ENCODE measurements at places on chromosomes 5 and 9.

GRCh38 chr9:33023661-33024060, 1.4 kb upstream of the DNAJA1 start:
- no peak for DNase-seq

GRCh38 chr5:122586351-122586750, 188.5 kb upstream of the SNX2 start:
- no peak for DNase-seq

DNA sequence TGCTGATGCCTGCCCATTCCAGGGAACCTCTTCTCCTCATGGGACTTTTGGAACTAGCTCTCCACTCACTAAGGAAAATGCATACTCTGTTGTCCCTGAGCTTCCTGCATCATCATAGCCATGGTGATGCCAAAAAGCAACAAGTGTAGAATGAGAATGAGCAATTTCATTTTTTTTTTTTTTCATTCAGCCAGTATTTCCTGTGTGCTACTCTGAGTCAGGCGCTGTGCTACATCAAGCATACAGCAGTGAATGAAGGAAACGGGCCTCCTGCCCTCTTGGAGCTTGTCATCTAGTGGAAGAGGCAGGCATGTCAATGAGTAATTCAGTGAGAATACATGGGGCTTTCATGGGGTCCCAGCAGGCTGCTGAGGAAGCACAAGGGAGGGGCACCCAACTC, 483.1 kb downstream of the BNC2 start:
- DNase-seq, result no peak

GRCh38 chr5:139126711-139127111, 71.5 kb downstream of the SIL1 start:
- no peak for DNase-seq

DNA sequence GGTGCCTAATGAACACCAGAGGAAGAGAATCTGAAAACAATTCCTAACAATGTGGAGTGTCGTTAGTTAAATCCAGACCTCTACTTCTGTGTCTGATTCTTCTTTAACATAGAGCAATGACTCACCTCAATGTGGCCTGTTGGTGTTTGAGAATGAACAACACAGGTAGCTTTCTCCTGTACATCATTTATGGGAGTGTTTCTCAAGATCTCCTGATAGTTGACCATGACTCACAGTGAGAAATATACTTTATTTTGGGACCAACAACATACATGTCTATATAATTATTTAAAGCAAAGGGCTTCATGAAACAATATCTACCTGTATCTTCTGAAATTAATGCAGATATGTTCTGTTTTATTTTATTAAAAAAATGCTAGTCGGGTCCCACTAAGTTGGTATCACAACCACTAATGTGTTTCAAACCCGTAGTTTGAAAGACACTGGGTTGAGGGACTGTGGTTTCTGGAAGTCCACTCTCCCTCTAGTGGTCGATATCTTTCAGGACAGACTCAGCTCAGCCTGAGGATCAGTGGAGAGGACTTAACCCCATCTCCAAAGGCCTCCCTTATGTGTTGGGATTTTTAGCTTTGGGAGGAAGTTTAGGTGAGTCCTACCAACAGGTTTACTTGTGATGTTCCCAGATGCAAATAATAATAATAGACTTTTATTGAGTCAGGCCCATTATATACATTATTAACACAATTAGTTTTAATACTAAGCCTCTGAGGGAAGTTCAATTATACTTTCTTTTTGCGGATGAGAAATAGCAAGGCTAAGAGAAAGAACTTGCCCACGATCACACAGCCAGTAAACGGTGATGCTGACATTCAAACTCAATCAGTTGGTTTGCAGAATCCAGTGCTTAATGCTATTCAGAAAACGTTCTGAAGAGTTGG, 70.0 kb upstream of the KLF9 start:
- peak; percentile 56 for DNase-seq

- DNase-seq, result no peak
These were observed 6.9 kb upstream of the OTP start for GRCh38 chr5:77645158-77645994.

GRCh38 chr5:122565331-122565730, 209.5 kb upstream of the SNX2 start:
- DNase-seq, result no peak

DNA sequence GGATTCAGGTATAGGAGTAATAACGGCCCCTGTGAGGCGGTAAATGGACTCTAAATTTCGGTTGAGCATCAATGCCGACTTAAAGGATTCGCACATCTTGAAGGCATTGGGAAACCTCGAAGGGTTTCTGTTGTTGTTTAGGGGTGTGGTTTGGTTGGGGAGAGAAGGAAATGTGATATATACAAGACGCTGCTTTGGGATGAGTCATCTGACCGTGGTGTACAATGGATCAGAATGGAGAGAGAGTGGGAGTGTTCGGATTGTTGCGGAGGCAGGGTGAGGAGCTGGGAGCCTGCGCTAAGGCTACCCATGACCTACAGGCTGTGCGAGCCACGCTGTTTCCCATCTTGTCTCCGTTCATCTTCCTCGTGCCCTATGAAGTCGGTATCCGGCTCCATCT, 60.4 kb upstream of the ERCC6L2 start:
- DNase-seq, result no peak

GRCh38 chr5:173278641-173279040, 43.6 kb upstream of the NKX2-5 start:
- no peak for DNase-seq

DNA sequence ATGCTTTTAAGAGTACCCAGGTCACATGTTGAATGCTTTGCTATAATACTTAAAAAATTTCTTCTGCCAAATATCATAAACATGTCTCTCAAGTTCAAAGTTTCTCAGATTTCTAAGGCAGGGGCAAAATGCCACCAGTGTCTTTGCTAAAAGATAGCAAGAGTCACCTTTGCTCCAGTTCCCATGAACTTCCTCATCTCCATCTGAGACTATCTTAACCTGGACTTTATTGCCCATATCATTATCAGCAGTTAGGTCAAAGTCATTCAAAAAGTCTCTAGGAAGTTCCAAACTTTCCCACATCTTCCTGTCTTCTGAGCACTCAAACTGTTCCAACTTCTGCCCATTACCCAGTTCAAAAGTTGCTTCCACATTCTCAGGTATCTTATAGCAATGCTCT, 307.6 kb upstream of the TNC start:
- no peak for DNase-seq

- DNase-seq, result no peak
These were observed 80.7 kb downstream of the HAPLN1 start for GRCh38 chr5:83639911-83640310.

GRCh38 chr5:111353035-111353434, 128.9 kb downstream of the CAMK4 start:
- DNase-seq, result no peak

DNA sequence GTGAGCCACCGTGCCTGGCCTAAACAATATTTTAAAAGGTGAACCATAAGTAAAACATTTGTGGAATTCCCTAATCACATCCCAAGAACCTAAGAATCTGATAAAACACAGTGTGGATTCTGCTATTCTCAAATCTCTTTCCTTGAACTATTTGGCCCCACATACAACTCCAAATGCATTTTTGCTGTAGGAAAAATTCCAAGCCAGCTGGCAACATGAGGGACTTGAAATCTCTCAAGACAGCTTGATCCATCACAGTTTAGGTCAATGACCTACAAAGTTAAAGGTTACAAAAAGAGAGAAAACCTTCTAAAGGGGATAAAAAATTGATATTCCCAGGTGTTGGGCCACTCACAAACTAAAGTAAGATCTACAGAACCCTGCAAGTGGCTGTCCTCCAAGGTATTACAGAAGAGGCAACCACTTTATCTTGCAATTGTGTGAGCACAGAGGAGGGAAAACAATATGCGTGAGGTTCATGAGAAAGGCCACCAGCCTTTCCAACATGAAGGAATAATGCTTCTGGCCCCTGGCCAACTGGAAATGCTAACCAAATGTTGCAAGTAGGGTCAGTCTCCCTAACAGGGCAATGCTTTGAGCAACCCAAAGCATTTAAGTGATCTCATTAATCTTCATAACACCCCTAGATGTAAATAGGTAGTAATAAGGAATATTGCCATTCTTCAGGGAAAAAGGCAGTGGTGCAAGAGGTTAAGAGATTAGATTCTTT, 221.4 kb downstream of the SEMA5A start:
- DNase-seq, result no peak

GRCh38 chr9:89466451-89467277, 31.2 kb downstream of the SEMA4D start:
- peak; percentile 9 for DNase-seq

- DNase-seq, result no peak
These were observed 1.4 kb upstream of the IPPK start for GRCh38 chr9:92671323-92671722.

DNA sequence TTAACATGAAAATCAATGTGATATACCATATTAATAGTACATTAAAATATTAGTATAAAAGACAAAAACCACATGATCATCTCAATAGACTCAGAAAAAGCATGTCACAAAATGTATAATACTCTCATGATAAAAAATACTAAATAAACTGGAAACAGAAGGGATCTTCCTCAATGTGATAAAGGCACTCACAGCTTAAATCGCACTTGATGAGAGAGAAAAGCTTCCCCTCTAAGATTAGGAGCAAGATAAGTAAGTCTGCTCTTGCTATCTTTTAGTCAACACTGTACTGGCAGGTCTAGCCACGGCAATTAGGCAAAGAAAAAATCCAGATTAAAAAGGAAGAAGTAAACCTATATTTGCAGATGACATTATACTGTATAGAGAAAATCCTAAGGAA, 21.8 kb upstream of the MSH3 start:
- no peak for DNase-seq

DNA sequence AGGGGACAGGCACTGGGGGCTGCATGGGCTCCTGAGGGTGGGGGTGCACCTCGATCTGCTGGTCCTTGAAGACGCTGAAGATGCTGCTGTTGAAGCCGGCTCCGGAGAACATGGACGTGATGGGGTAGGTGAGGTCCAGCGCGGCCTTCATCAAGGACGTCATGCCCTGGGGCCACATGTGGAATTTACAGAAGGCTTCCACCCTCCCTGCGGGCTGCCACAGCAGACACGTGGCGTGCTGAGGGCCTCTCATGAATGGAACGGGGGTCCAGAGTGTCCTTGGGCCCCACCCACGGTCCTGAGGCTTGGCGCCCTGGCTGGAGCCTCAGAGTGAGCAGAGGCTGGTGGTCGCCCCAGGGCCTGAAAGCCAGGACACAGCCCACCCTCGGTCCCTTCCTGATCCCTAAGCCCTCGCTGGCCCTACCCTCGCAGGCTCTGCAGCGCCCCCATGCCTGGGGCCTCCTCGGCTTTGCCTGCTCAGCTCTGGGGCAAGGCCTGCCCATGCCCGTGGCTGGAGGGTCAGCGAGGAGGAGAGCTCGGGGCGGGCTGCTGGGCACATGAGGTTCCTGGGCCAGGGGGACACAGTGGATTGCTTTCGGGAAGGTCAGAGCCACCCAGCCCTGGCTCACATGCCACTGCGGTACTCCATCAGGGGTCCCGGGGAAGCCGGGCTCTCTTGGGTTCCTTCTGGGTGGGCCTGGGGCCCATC, 5.3 kb upstream of the NSMF start:
- DNase-seq, result peak; percentile 10

DNA sequence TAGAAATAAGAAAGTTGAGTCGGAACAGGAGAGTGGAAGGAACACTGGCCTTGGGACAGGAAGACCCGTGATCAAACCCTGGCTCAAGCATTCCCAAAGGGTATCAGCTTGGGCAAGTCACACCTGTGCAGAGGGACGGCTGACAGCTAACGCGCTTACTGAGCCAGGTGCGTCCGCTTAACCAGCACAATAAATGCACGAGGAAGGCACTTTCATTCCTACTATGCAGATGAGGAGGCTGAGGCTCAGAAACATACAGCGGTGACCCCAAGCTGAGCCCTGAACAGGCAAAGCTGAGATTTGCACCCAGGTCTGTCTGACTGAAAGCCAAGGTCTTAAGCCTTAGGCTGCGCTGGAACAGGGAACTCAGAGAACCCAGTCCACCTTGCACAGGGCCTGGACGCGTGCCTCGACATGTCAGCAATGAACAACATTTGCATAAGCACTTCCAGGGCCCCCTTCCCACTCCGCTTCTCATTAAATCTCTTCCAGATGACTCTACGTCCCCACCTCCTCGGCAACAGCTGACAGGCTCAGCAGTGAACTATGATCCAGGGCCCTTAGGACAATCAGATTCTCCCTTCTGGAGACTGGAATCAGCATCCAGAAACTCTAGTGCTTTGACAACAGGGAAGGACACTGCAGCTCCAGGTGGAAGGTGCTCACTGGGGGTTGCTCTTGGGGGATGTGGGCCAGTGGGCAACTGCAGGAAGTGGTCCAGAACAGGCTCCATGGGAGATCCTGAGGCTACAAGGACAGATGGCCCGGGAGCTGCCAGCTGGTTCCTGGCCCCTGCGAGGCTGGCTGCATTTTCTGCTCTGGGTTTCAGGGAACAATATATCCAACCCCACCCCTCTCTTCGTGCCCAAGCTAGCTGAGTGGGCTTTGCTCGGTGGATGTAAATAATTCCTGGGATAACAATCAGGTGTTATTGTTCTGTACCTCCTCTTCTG, 35.2 kb downstream of the SH3PXD2B start:
- DNase-seq, result peak; percentile 53

DNA sequence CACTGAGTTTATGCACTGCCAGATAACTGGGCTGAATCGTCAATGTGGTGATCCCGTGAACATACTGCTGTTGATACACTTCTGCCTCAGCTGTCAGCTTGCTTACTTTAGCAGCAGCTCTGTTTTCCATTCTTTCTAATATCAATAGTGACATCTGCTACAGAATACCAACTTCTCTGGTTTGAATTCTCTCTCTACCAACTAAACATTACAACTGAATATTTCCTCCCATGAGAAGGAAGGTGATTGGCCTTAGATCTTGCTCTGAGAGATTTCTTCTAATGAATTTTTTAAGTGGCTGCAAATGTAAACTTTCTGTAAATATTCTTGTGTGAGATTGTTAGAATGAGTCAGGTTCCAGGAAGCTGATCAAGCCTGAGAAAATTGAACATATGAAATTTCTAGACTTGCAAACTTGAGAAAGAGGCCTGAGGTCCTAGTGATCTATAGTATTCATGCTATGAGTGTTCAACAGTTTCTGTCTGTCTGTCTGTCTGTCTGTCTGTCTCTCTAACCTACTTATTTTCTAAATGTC, 205.5 kb upstream of the CDKN2B start:
- no peak for DNase-seq

GRCh38 chr5:177226860-177227259, 76.7 kb downstream of the RAB24 start:
- no peak for DNase-seq

GRCh38 chr9:129172816-129173215, 5.2 kb downstream of the IER5L start:
- DNase-seq, result no peak

- peak; percentile 18 for DNase-seq
These were observed 81.9 kb downstream of the EBF1 start for GRCh38 chr5:159017786-159018185.

GRCh38 chr5:126056851-126057622, 366.2 kb upstream of the GRAMD2B start:
- no peak for DNase-seq

DNA sequence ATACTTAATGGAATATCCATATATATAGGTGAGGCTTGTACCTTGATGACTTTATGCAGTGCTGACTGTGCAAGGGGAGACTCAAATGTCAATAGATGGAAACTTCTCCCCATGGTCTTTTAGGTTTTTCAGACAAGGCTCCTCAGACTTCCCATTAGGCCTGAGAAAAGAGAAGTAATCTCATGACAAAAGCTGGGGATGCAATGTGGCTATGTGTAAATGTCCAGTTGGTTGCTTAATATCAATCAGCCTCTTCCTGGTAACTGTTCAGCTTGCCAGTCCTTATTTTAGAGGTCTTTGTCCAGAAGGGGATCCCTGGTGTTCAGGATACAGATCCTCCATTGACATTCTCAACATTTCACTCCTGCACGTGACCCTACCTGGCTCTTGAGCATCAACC, 621.1 kb upstream of the CDH18 start:
- no peak for DNase-seq

GRCh38 chr5:111017731-111018130, 53.8 kb upstream of the TSLP start:
- DNase-seq, result no peak
